ENCODE measurements at places on chromosomes 12 and 14.

DNA sequence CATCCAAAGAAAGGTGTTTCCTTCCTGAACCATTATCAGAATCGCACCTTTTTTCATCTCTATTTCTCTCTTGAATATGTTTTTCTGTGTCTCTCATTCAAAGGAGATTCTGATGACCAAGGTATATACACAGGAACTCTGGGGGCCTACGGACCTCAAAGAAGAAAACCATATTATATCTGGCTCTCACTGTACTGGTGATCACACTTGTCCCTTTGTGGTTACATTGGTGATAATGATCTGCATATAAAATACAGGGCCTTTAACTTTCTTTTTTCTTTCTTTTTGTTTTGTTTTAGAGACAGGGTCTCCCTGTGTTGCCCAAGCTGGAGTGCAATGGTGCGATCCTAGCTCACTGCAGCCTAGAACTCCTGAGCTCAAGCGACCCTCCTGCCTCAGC, 185.2 kb upstream of the AMIGO2 start:
- no peak for DNase-seq

DNA sequence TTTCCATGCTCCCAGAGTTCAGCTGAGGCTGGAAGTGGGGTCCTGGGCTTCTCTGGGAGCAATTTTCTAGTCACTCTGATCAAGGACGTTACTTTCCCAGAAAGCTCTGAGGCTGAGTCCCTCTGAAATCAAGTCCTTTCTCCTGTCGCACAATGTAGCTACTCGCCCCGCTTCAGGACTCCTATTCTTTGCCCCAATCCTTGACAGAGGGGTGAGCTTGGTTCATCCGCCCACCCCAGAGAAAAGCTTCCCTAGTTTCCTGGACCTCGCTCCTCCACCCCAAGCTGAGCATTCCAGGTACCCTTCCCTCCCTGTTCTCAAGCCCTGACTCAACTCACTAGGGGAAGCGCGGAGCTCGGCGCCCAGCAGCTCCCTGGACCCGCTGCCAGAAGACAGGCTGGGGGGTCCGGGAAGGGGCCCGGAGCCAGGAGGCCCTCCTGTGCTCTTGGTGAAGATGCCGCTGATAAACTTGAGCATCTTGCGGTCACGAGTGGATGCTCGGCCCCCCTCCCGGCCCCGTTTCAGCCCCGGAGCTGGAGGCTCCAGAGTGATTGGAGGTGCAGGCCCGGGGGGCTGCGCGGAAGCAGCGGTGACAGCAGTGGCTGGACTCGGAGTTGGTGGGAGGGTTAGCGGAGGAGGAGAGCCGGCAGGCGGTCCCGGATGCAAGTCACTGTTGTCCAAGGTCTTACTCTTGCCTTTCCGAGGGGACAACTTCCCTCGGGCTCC, 1.6 kb downstream of the AGAP2 start:
- DNase-seq: no peak

- DNase-seq: no peak
Measured at GRCh38 chr12:54572881-54573280, 15.6 kb downstream of the PPP1R1A start.

GRCh38 chr12:5694759-5695409, 250.2 kb downstream of the ANO2 start:
- peak; percentile 81 for DNase-seq

- peak; percentile 58 for DNase-seq
Measured at GRCh38 chr14:71739273-71739990, 192.8 kb upstream of the RGS6 start.

- DNase-seq: peak; percentile 86
Measured at GRCh38 chr12:13534645-13535398, 338.3 kb downstream of the EMP1 start.

DNA sequence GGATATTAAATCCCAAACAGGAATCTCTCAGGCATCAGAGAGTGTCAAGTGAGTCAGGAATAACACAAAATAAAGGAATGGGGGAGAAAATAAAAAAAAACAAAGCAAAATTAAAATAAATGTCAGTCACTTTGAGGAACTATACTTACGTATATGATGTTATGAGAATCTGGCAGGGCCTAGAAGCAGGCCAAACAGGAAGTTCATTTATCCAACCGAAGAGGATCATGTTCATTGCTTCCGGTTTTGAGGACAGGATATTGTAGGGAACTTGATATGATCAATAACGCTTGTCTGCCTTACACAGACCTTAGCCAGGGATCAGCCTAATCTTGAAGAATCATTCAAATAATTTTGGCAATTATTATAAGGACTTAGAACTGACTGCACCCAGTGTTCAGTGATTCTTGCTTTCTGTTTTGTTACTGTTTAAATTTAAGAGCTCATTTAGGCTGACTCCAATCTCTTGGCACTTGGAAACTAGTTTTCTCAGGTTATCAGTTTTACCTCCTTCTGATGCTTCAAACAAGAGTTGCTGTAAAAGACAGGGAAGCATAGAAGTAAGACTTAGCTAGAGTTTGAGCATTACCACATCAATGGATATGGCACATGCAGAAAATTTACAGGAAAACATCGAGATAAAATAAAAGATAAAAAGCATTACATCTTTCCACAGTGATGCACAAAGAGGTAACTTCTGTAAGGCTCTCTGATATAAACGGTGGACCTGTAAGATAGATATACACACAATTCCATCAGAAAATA, 53.4 kb downstream of the ZFC3H1 start:
- no peak for DNase-seq

GRCh38 chr12:93323625-93324329, 53.9 kb upstream of the NUDT4 start:
- DNase-seq: no peak

Measured in lung (tissue), 17 donors.